Progenitor cell of endocrine pancreas (in vitro differentiated cells): ENCODE measurements at places on chromosomes 13 and 19. TPM values are rescaled to one million over a fixed set of nuclear protein-coding genes. Genes with fewer than 3 reads are reported as not detected.

DNA sequence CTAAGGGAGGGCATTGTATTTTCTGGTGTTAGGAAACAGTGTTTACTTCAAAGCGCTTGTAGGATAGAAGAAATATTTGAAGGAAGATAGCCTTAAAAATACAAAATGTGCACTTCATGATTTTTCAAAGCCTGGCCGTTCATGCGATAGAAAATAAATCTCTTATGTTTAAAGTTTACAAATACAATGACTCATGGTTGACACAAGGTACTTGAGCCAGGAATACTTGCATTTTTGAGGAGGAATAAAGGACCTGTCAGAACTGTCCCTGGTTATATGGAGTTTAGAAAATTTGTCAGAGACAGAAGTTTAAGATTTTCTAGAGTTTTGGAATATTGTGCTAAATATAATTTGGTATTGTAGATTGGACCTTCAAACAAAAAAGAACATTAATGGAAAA is 1223.2 kb upstream of the SLC10A2 start:
- H3K27ac ChIP-seq, result no peak overlapping the region
- no peak overlapping the region for H3K4me3 ChIP-seq
- H3K4me1 ChIP-seq, result peaks cover 5% of the 10 kb centered on the region
- DNase-seq, result no peak
- no peaks in the 10 kb centered on the region for H3K27me3 ChIP-seq

DNA sequence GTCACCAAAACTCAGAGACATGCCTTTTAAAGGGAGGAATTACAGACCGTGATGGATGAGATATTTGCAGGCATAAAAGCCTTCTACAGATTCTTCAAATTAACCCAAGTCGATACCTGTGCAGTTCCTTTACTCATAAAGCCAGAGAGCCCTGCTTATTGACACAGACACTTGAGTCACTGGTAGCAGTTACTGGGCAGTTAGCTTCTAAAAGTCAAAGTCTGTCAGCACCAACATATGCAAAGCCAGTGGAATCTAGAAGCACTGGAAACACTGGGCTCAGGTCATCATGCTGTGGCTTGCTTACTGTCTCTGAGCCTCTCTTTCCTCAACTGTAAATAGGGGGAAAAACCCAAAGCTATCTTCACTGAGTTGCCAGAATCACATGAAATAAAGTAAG is 25.7 kb upstream of the LRCH1 start:
- H3K36me3 ChIP-seq, result no peaks in the 10 kb centered on the region
- H3K27ac ChIP-seq, result no peak overlapping the region
- peaks cover 20% of the 10 kb centered on the region for H3K27me3 ChIP-seq
- no peak overlapping the region for H3K4me3 ChIP-seq

- H3K27me3 ChIP-seq, result no peaks in the 10 kb centered on the region
- H3K27ac ChIP-seq, result no peak overlapping the region
- H3K4me1 ChIP-seq, result peaks cover 3% of the 10 kb centered on the region
Observed at GRCh38 chr13:25819856-25820530, 231.8 kb downstream of the SHISA2 start.

GRCh38 chr19:58575183-58576041 is 2.3 kb upstream of the MZF1 start:
- H3K27me3 ChIP-seq, result no peaks in the 10 kb centered on the region
- H3K36me3 ChIP-seq, result peaks cover 3% of the 10 kb centered on the region
- DNase-seq, result peak; percentile 78
- H3K4me1 ChIP-seq, result peaks cover 16% of the 10 kb centered on the region
- peak overlapping the region; percentile 98 for H3K4me3 ChIP-seq

DNA sequence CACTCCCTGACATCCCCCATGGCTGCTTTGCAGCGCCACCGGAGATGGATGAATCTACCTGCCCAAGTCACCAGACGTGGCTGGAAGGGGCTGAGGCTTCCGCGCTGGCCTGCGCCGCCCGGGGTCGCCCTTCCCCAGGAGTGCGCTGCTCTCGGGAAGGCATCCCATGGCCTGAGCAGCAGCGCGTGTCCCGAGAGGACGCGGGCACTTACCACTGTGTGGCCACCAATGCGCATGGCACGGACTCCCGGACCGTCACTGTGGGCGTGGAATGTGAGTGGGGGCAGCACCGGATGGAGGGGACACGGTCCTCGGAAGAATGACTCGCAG is 4.6 kb downstream of the ICAM5 start:
- H3K36me3 ChIP-seq, result no peaks in the 10 kb centered on the region
- no peak overlapping the region for H3K4me3 ChIP-seq
- H3K4me1 ChIP-seq, result peaks cover 9% of the 10 kb centered on the region

- H3K36me3 ChIP-seq, result no peaks in the 10 kb centered on the region
- H3K4me3 ChIP-seq, result no peak overlapping the region
- no peaks in the 10 kb centered on the region for H3K27me3 ChIP-seq
- H3K27ac ChIP-seq, result no peak overlapping the region
- peaks cover 9% of the 10 kb centered on the region for H3K4me1 ChIP-seq
- DNase-seq, result no peak
Observed at GRCh38 chr13:28058866-28059613, 41.3 kb downstream of the FLT3 start.

DNA sequence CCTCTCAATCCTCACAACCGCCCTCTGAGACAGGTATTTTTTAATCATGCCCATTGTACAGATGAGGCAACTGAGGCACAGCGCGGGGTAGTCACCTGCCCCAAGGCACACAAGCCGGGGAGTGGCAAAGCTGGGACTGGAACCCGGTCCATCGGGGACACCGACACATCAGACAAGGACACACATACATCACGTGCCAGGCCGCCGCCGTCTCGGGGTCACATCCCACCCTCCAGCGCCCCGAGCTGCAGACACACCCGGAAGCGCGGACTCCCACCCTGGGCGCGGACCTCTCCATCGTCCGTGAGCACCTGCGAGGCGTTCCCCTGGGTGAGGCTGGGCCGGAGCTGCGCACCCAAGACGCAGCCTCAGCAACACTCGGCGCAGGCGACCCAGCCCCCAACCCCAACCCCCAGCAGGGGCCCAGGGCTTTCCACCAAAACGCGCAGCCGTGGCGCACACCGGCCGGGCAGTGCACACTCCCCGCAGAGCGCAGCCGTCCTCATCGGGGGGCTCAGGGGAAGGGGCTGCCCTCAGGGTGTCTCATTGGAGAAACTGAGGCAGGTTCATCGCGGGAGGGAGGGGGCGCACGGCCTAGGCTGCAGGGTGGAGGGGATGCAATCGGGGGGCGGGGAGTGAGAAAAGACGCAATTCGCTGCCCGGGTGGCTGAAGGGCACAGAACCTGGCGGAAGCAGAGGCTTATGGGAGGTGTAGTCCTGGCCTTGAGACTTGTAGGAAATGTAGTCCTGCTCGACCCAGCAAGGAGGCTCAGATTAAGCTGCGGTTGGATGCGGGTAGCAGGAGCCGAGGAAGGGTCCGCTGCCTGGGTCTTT is 1.9 kb upstream of the LMTK3 start:
- H3K27ac ChIP-seq, result no peak overlapping the region
- H3K36me3 ChIP-seq, result no peaks in the 10 kb centered on the region

- H3K27ac ChIP-seq, result no peak overlapping the region
- no peaks in the 10 kb centered on the region for H3K36me3 ChIP-seq
- peaks cover 14% of the 10 kb centered on the region for H3K27me3 ChIP-seq
- peaks cover 2% of the 10 kb centered on the region for H3K4me1 ChIP-seq
Observed at GRCh38 chr19:12970070-12970820, 869 bp downstream of the DAND5 start.

DNA sequence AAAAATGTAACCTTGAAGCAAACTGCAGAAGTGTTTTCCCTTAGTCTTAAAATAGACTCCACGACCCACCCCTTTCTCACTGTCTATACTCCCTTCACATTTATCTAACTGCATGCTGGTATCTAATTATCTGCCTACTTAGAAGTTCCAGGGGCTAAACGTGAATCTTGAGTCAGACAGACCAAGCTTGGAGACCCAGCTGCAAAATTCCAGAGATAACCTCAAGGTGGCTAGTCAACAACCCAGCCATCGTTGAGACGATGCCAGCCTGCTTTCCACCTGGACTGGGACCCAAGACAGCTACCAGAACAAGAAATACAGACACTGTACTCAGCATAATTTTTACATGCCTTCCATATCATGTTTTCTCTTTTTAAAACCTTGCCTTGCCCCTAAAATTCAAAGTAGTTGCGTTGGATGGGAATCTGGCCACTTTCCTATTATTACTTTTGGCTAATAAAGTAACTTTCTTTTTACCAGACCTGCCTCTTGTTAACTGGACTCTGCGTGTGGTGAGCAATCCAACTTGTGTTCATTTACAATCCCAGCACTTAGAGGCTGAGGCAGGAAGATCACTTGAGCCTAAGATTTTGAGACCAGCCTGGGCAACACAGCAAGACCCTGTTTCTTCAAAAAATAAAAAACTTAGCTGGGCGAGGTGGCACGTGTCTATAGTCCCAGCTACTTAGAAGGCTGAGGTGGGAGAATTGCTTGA is 82.3 kb downstream of the CDADC1 start:
- no peak overlapping the region for H3K4me3 ChIP-seq
- H3K27me3 ChIP-seq, result peaks cover 6% of the 10 kb centered on the region
- H3K4me1 ChIP-seq, result peaks cover 6% of the 10 kb centered on the region
- DNase-seq, result no peak
- no peaks in the 10 kb centered on the region for H3K36me3 ChIP-seq

DNA sequence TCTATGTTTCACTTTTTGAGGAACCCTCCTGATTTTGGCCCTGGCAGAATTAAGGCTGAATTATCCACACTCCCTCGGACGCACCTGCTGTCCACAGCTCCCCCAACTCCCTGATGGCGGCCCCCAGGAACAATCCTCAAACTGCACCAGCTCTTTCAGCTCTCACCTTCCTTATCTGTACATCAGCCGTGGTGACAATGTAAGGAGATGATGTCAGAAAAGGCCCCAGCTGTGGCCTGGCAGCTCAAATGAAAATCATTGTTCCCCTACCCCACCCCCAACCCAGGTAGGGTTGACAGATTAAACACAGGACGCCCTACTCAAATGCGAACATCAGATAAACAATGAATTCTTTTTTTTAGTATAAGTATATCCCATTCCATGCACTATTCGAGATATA is 35.0 kb upstream of the KLF2 start:
- no peaks in the 10 kb centered on the region for H3K36me3 ChIP-seq
- peaks cover 3% of the 10 kb centered on the region for H3K4me1 ChIP-seq
- H3K27me3 ChIP-seq, result peaks cover 11% of the 10 kb centered on the region
- H3K4me3 ChIP-seq, result no peak overlapping the region
- H3K27ac ChIP-seq, result no peak overlapping the region

GRCh38 chr13:111322916-111323331 is 2.5 kb downstream of the TEX29 start:
- no peak overlapping the region for H3K4me3 ChIP-seq
- no peaks in the 10 kb centered on the region for H3K36me3 ChIP-seq
- no peak for DNase-seq
- no peak overlapping the region for H3K27ac ChIP-seq
- H3K4me1 ChIP-seq, result no peaks in the 10 kb centered on the region

- no peaks in the 10 kb centered on the region for H3K36me3 ChIP-seq
- H3K27me3 ChIP-seq, result no peaks in the 10 kb centered on the region
- no peak overlapping the region for H3K4me3 ChIP-seq
- DNase-seq, result no peak
- no peak overlapping the region for H3K27ac ChIP-seq
Observed at GRCh38 chr13:55516610-55517009, 1624.1 kb upstream of the PRR20A start.

DNA sequence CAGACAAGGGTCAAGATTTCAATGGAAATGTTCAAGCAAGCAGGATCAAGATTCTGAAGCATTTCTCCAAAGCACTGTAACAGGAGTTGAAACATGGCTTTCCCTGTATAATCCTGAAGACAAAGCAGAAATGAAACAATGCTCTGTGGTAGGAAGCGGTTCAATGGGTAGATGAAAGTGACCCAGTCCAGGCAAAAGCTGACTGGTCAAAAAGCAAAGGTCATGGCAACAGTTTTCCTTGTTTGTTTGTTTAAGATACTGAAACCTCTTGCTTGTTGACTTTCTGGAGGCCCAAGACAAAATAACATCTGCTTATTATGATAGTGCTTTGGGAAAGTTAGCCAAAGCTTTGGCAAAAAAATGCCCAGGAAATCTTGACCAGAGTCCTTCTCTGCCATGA is 1343.9 kb upstream of the PCDH9 start:
- H3K4me3 ChIP-seq, result no peak overlapping the region
- no peak for DNase-seq
- H3K4me1 ChIP-seq, result peaks cover 4% of the 10 kb centered on the region
- no peaks in the 10 kb centered on the region for H3K27me3 ChIP-seq

- no peaks in the 10 kb centered on the region for H3K4me1 ChIP-seq
- no peak overlapping the region for H3K27ac ChIP-seq
- DNase-seq, result no peak
- no peak overlapping the region for H3K4me3 ChIP-seq
- H3K27me3 ChIP-seq, result peaks cover 2% of the 10 kb centered on the region
- peaks cover 2% of the 10 kb centered on the region for H3K36me3 ChIP-seq
Observed at GRCh38 chr19:23070353-23071146, 46.3 kb upstream of the ZNF730 start.

DNA sequence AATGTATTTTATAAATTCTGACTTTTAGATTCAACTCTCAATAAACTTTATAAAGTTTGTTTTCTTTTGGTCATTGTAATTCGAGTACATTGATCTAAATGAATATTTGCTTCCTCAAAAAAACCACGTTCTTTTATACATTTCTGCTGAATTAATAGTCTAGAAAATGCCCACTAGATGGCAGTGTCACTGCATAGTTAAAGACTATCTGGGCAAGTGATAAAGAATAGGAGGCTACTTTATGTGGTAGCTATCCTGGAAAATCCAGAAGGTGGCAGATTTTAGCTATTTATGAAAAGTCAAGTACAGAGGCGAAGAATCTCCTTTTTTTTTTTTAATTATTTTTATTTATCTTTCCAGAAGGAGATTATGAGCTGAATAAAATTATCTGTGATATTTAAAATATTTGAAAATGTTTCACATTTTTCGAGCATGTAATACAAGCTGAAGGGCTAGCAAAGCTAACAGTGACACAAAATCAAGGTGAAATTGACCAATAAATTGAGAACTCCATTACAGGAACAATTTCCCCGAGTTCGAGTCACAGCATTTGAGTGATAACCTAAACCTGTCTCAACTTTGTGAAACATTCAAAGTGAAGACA is 221.8 kb downstream of the OLFM4 start:
- H3K27me3 ChIP-seq, result peaks cover 31% of the 10 kb centered on the region
- H3K36me3 ChIP-seq, result no peaks in the 10 kb centered on the region
- H3K4me1 ChIP-seq, result peaks cover 5% of the 10 kb centered on the region
- DNase-seq, result peak; percentile 12
- H3K27ac ChIP-seq, result no peak overlapping the region
- no peak overlapping the region for H3K4me3 ChIP-seq

- no peak for DNase-seq
- H3K27me3 ChIP-seq, result no peaks in the 10 kb centered on the region
- no peak overlapping the region for H3K27ac ChIP-seq
- no peaks in the 10 kb centered on the region for H3K4me1 ChIP-seq
- H3K4me3 ChIP-seq, result no peak overlapping the region
Observed at GRCh38 chr13:101292711-101293110, 123.6 kb downstream of the NALCN start.

GRCh38 chr13:30091035-30091434 is 216.3 kb downstream of the KATNAL1 start:
- no peaks in the 10 kb centered on the region for H3K27me3 ChIP-seq
- no peak for DNase-seq
- peaks cover 2% of the 10 kb centered on the region for H3K36me3 ChIP-seq
- peaks cover 6% of the 10 kb centered on the region for H3K4me1 ChIP-seq
- no peak overlapping the region for H3K4me3 ChIP-seq

Gene TMC4
- 119 and 125 TPM in 2 replicates for total RNA-seq

Gene SYMPK
- total RNA-seq, result 112 and 114 TPM in 2 replicates

Gene ONECUT3
- 41.9 and 42.9 TPM in 2 replicates for total RNA-seq

Gene KLC3
- 1.1 and 1.6 TPM in 2 replicates for total RNA-seq

Gene SRRM5
- total RNA-seq, result 0.64 and 0.79 TPM in 2 replicates

Gene KCNN4
- 0.31 and 0.34 TPM in 2 replicates for total RNA-seq

Gene SLC1A6
- total RNA-seq, result 0.47 and 0.62 TPM in 2 replicates

Gene WASF3
- total RNA-seq, result 177 and 187 TPM in 2 replicates

Gene ZNF491
- 5.4 and 6.5 TPM in 2 replicates for total RNA-seq

Gene PVR
- total RNA-seq, result 61.2 and 64.3 TPM in 2 replicates

Gene ZNF548
- 30.7 and 31.9 TPM in 2 replicates for total RNA-seq

Gene PCDH17
- 17.5 and 18.9 TPM in 2 replicates for total RNA-seq

Gene ZIM2
- total RNA-seq, result not detected in 2 replicates
